ENCODE measurements at places on chromosomes 12 and 14.

DNA sequence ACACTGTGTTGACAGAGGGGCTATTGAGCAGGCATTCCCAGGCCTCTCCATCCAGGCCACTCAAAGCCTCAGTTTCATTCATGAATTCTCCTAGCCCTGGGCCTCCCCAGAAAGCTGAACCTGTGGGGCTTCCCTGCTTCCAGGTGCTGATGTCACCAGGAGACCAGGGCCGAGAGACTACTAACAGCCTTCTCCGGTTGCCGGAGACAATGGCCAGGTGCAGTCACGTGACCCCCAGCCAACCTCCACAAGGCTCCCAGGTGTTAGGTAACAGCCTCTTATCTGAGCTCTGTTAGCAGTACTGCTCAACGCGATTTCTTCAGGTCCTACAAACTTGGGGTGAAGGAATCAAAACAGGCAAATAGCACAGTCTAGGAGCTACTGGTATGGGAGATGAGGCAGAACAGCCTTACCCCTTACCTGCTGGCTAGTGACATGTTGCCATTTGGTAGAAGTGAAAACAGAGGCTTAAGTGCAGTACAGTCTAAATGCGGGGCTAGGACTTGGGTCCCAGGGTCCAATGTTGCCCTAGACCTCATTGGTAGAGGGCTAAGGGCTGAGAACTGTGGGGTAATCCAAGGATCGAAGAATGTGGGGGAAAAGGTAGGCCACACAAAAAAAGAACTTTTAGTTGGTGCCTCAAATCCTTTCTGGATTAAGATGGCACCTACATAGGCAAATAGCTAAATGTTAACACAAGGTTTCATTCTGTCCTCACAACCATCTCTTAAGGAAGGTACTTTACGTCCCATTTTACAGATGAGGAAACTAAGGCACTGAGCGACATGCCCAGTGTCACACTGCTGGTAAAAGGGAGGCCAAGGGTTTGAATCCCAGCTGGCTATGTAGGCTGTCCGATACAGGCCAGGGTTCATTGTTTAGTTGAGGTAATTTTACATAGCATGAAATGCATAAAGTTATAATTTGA, 3.8 kb downstream of the CCDC88C start:
- DNase-seq: no peak

DNA sequence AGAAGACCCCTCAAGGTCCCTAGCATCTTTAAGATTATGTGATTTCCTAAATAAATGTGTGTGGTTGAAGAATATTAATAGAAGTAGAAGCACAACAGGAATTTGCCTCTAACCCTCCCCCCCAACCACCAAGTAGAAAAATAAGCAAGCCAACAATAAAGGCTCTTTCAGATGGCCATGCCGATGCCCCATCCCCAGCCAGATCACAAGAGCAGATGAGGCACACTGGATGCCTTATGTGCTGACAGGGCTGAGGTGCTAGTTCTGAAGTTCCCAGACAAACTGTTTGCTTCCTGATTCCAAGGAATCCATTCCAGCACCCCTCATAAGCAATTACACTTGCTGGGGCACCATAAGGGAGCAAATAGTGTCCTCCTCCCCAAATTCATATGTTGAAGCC, 90.0 kb downstream of the SSPN start:
- no peak for DNase-seq

GRCh38 chr14:50551877-50552276, 8.1 kb upstream of the ATL1 start:
- no peak for DNase-seq

- peak; percentile 73 for DNase-seq
Measured at GRCh38 chr12:31524791-31525495, 66.0 kb downstream of the DENND5B start.

DNA sequence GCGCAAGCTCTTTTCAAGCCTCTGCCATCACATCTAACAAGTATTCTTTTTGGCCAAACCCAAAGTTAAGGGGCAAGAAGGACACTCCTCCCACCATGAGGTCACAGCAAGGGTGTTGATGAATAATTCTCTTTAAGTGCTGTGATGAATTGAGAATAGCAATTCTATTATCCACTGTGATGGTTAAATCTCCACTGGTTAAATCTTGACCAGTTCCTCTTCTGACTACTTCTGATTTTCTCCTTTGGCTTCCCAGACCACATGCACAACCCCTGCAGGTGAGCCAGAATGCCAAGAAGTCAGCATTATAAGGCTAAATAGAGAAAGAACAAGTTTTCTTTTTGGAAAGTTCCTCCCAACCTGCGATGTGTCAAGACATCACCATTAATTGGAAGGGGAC, 90.6 kb upstream of the BCL2L14 start:
- no peak for DNase-seq

DNA sequence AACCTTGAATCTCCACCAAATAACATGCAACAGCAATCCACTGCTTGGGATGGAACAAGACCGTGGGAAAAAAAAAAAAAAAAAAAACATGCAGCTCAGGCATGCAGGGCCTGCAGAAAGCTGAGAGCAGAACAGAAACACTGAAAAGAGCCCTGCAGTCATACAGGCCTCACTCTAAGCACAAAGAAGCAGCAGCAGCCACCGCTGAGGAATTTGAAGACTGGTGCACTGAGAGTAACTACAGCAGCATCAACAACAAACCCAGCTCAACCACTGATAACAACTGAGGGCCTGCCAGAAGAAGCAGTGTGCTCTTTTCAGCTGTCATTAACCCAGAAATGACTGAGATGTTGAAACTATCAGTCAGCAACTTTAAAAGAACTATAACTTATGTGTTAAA, 354.7 kb upstream of the TMTC1 start:
- DNase-seq: no peak

DNA sequence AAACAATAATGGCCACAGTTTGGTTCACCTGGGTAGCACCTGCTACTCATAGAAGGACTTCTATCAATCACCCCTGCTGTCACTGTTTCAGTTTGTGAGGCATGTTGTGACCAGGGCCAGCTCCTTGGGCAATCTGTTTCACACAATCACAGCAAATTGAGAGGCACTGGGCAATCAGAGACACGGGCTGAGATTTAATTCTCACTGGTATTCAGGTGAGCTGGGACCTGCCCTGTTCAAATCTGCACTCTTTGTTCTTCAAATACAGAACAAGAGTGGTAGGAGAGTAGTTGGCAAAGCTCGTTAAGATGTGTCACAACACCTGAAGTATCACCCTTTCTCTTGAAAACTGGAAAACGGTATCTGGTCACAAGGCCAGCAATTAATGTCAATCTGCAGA, 57.8 kb upstream of the NAP1L1 start:
- DNase-seq: no peak

- no peak for DNase-seq
Measured at GRCh38 chr12:50018154-50018553, 7.1 kb downstream of the RACGAP1 start.

GRCh38 chr12:18643681-18644080, 94.1 kb downstream of the PLCZ1 start:
- DNase-seq: peak; percentile 74

- no peak for DNase-seq
Measured at GRCh38 chr12:43208627-43209026, 343.4 kb downstream of the ADAMTS20 start.

Data from fibroblast of villous mesenchyme (primary cell).